A549 treated with dexamethasone at 1 μM for 4 hours (cell line): ENCODE measurements at places on chromosomes 16 and 17. TPM values are rescaled to one million over a fixed set of nuclear protein-coding genes. Genes with fewer than 3 reads are reported as not detected.

SMURF2 gene
- 22.7 to 31.5 TPM (median 28.8 TPM) in 5 replicates for total RNA-seq

TBX21 gene
- 0.06 to 0.34 TPM (median 0.20 TPM) in 5 replicates for total RNA-seq

CCL3 gene
- total RNA-seq = not detected in 5 replicates

KRTAP4-6 gene
- not detected in 5 replicates for total RNA-seq

SCARF1 gene
- 0.14 to 0.29 TPM (median 0.21 TPM) in 5 replicates for total RNA-seq

LGALS9 gene
- 1.2 to 1.9 TPM (median 1.4 TPM) in 5 replicates for total RNA-seq
